ENCODE measurements at places on chromosomes 4 and X. TPM values are rescaled to one million over a fixed set of nuclear protein-coding genes. Genes with fewer than 3 reads are reported as not detected.

DNA sequence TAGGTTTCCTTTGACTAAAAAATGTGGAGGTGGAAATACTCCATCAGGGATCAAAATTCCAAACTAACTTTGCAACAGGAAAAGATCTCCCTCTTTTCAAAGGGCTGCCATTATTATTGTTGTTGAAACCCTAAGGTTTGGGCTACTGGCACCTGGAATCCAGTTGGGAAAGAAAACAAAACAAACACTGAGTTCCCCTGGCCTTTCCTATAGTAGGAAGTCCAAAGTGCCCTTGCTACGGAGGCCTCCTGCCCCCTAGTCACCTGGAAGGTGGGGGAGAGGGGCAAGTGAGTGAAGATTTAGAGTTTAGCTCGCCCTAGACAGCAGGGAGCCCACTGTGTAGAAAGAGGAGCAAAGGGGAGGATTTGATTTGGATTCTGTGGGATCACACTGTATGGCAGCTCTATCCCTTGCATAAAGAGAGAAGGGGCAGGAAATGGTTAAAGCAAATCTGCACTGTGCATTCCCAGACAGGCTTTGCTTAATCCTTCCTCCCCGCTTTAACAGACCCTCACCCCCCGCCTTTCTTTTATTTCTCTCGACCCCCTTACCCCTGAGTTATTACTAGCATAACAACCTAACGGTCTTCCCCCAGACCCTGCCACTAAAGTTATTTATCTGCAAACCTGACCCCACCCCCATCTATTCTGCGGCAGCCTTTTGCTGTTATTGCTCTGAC, 627 bp upstream of the FAT4 start:
- peaks cover 33% of the 10 kb centered on the region for H3K4me1 ChIP-seq
- no peak overlapping the region for H3K27ac ChIP-seq
- peak overlapping the region; percentile 71 for H3K4me3 ChIP-seq
- no peak for DNase-seq

DNA sequence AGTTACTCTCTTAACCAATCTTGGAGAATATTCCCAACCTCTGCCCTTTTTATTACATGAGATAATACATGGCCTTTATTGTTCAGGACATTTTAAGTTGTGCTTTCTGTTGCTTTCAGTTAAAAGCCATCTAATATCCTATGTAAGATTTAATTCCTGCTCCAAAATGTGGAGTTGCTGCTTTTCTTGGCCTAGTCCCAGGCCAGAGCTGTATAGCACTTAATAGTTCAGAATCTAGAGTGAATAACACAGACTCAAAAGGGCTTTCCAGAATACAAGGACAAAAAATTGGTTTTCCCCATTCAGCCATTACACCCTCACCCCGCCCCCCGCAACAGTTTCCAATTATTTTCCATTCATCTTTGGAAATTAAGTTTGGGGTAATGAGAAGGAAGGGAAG, 144.3 kb upstream of the SMAD1 start:
- no peak overlapping the region for H3K4me3 ChIP-seq
- no peaks in the 10 kb centered on the region for H3K4me1 ChIP-seq
- no peaks in the 10 kb centered on the region for H3K36me3 ChIP-seq
- H3K27ac ChIP-seq: no peak overlapping the region

DNA sequence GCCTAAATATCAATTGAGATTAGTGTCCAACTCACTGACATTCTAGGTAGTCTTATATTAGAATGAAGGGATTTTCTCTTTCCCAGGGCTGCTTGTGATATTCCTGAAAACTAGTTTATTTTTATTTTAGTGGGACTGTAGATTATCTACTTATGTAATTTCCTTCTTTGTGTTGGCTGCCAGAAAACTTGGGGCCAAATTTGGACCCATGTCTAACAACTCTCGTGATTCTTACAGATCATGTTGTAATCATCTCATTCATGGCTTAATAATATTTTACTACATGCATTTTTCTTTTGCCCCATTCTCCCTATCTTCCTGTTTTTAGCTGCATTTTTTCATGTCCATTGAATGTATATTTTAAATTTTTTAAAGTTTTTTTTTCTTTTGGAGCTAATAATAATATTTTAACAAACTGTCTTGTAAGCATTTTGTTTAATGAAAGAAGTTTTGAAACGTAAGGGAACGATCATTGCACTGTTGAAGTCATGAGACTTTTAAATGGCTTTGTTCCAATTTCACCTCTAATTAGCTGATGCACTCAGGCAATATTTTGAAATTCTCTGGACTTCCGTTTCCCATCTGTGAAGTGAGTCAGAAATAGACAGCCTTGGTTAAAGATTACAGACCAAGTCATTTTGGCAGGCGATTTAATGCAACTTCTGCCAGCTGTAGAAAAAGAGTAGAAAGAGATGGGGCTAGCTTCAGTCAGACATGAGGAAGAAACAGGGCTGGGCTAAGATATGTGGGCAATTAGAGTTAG, 14.3 kb upstream of the TDO2 start:
- peaks cover 22% of the 10 kb centered on the region for H3K27me3 ChIP-seq
- no peak overlapping the region for H3K4me3 ChIP-seq
- no peak for DNase-seq
- H3K4me1 ChIP-seq: no peaks in the 10 kb centered on the region

GRCh38 chr4:78168029-78168428, 110.9 kb downstream of the FRAS1 start:
- peaks cover 7% of the 10 kb centered on the region for H3K27me3 ChIP-seq
- H3K4me3 ChIP-seq: no peak overlapping the region
- no peak for DNase-seq
- no peaks in the 10 kb centered on the region for H3K4me1 ChIP-seq

- H3K36me3 ChIP-seq: no peaks in the 10 kb centered on the region
- no peaks in the 10 kb centered on the region for H3K4me1 ChIP-seq
- H3K4me3 ChIP-seq: no peak overlapping the region
Measured at GRCh38 chr4:19577097-19577496, 674.6 kb upstream of the SLIT2 start.

GRCh38 chr4:159383562-159383931, 280.7 kb downstream of the RAPGEF2 start:
- no peak for DNase-seq
- H3K36me3 ChIP-seq: no peaks in the 10 kb centered on the region
- peaks cover 14% of the 10 kb centered on the region for H3K27me3 ChIP-seq

- H3K27ac ChIP-seq: no peak overlapping the region
- DNase-seq: no peak
- no peak overlapping the region for H3K4me3 ChIP-seq
- peaks cover 4% of the 10 kb centered on the region for H3K4me1 ChIP-seq
- no peaks in the 10 kb centered on the region for H3K36me3 ChIP-seq
- peaks cover 9% of the 10 kb centered on the region for H3K27me3 ChIP-seq
Measured at GRCh38 chrX:9847071-9847470, 60.8 kb downstream of the SHROOM2 start.

- no peak overlapping the region for H3K4me3 ChIP-seq
- H3K27ac ChIP-seq: peak overlapping the region; percentile 24
- peaks cover 68% of the 10 kb centered on the region for H3K36me3 ChIP-seq
- no peak for DNase-seq
Measured at GRCh38 chr4:83093060-83093640, 21.4 kb downstream of the PLAC8 start.

Gene GAB1
- total RNA-seq: 0.34 TPM

Gene TXK
- 23.5 TPM for total RNA-seq

Gene ZNF630
- 1.9 TPM for total RNA-seq

Gene SPANXA2
- total RNA-seq: not detected
